Anterior cingulate cortex (tissue), 58 donors: ENCODE measurements at places on chromosomes 4 and X.

GRCh38 chr4:186016796-186017195 lies 52.2 kb upstream of the TLR3 start:
- no peak for DNase-seq

- no peak for DNase-seq
Measured at GRCh38 chrX:152733261-152733975, at the start of the genes CSAG1 and MAGEA12. Gene CSAG1 (minus strand): TSS chrX:152733721. CDS start chrX:152732460, 1,261 bp downstream. Gene MAGEA12 (plus strand): TSS chrX:152733757. CDS start chrX:152736162, 2,405 bp downstream.

DNA sequence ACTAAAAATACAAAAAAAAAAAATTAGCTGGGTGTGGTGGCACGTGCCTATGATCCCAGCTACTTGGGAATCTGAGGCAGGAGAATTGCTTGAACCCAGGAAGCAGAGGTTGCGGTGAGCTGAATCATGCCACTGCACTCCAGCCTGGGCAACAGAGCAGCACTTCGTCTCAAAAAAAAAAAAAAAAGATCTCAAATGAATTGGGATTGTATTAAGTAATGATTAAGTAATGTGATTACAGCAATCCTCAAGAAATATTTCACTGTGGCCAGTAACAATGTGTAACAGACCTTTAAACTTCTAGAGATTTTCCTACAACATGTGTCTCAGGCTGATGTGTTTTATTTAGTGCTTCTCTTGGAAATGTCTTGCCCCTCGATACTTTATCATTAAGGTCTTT lies 46.8 kb downstream of the PKD2 start:
- no peak for DNase-seq

GRCh38 chr4:79013756-79014155 lies 74.5 kb upstream of the PAQR3 start:
- no peak for DNase-seq
